Psoas muscle (tissue), 8 donors: ENCODE measurements at places on chromosomes 4 and X.
A peak's percentile ranks its signal among the peaks of the same experiment; 100 is the strongest.

GRCh38 chrX:131047180-131047579, 11.0 kb upstream of the ARHGAP36 start:
- no peak for DNase-seq

DNA sequence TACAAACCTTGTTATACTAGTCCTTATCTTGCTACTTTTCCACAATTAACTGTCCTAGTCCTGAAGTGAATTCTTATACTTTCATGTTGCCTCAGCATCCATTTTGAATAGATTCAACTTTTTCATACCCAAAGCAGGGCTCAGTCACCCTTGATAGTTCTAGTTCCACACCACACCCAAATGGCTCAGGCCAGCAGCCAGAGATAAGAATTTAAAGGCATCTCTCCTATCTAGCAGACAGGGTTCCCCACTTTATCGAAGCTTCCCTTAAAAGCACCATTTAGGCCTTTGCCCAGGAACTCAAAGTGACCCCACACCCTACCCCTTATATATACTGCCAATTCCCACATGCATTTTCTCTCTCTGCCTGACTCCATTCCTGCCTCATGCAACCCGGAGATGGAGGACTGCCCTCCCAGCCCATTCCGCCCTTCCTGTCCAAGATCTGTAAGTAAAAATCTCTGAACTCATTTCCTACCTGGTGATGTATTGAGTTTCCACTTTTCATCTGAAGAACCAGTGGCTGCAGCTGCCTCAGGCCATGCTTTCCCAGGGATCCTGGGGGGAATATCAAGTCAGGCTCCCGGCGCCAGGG, 63.7 kb upstream of the TXK start:
- no peak for DNase-seq

DNA sequence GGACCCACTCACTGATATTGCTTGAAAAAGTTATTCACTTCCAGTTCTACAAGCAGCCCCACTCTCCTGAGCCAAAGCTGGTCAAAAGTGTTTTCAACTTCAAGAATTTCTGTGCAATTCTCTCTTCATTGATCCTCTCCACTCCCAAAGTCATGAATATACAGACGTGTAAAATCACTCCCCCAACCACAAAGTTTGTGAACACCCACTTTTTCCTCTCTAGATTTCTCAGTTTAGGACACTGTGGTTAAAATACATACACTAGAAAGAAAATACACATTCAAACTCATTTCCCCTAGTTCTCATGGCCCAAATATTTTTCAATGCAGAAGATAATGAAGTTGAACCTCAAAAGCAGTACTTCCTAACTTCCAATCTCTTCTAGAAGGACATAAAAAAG, 116.3 kb downstream of the MSN start:
- no peak for DNase-seq

- no peak for DNase-seq
Observed at GRCh38 chr4:156111686-156112085, 158.0 kb upstream of the CTSO start.

DNA sequence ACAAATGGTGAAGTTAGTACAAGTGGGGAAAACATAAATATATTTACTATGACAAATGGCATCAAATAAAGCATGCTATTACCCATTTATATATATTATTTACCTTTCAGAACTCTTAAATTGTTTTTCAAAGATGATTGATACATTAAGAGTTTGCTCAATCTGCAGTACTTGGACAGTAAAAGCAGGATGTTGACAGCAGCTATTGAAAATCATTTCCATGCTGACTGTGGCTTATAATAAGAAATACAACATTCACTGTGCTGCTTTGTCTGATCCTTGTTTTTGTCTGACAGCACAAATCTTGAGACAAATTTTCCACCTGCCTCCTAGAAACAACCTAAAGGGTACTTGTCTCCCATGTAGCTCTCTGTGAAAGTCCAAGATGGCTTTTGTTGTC, 134.1 kb upstream of the FAT1 start:
- no peak for DNase-seq

DNA sequence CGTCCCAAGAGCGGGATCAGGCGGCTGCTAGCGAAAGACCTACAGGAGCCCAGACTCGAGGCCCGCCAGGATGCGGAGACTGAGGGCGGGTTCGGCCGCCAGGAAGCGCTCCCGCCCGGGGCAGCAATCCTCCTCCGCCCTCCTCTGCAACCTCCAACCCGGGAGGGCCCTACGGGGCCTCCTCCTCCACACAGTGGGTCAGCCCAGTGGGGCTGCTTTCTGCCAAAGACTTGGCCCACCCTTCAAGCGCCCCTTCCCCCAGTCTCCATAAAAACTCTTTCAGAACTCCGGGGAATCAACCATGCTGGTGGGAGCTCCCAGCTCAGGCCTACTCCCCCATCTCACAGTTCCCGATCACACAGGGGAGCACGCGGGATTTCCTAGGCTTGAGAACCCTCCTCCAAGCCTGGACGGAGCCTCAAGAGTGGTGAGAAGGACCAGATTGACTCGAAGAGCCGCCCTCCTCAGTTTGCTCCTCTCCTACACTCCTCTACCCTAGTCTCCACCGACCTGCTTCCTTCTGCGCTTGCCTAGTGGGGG, 77.5 kb downstream of the RLIM start:
- peak; percentile 57 for DNase-seq

DNA sequence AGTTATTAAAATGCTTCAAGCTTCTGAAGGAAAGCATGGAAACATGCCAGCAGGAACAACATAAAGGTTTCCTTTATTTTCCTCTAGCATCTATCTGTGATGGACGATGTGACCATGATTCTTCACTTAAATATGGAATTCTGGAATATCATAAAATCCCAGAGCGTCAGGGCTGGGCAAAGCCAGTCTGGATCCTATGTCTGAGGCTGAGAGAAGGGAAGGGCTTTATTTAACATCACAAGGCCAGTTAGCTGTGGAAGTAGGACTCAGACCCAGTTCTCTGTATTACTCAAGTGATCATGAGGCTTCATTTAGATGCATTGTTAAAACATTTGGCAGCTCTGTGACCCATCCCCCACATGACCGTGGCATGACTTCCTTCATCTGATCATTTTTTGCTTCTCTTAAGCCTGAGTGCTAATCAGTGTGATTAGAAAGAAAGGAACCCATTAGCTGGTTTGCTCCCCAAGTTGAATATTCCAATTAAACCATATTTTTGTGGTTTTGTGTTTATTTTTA, 40.9 kb upstream of the EOLA2 start:
- no peak for DNase-seq

DNA sequence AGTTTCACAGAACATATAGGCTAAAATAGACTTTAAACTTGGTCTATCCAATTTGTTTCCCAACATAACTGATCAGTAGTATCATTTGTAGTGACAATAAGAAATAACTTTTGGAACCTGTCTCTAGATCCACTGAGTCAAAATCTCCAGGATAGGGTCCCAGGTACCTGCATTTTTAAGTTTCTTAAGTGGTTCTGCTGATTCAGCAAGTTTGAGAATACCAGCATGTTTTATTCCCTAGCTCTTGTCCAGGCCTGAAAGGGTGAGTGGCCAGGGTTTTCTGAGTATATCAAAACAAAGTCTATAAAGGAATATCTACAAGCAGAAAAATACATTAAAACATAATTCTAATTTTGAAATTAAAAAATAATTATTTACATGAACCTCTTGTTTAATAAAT, 573.1 kb upstream of the POU3F4 start:
- DNase-seq, result no peak

GRCh38 chr4:78956975-78957374, 17.7 kb upstream of the PAQR3 start:
- DNase-seq, result no peak

DNA sequence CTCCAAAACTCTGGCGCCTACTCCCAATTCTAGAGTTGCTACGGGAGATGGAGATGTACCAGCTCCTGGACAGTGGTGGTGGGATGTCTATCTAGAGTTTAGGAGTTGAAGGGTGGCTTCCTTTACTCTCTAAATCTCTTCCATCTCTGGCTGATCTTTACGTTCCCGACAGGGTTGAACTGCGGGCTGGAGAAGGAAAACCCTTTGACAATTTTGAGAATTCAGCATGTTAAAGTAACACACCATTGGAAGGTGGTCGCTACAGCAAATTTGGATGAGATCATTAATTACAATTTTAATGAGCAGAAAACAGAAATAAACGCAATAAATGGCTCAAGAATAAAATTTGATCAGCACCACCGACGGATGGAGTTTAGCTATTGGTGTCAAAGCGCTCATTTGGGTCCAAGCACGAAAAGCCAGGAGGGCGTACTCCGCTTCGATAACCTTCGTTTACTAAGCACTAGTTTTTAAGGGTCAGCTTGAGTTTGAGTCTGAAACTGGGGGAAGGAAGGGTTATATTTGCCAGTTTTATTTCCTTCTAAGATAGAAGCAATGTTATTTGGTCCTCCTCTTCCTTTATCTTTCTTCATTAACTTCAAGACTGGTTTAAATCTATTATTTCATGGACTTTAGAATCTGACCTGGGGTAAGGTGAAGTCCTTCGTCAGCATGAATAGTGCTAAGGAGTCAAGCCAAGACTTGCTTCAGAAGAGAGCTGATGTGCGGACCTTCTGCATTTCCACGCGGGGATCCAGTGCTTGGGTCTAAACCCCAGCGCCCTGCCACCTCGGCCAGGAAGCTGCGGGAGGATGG, 1.5 kb upstream of the NKX6-1 start:
- no peak for DNase-seq

- DNase-seq, result peak; percentile 57
Observed at GRCh38 chr4:127783026-127783769, 1.1 kb downstream of the HSPA4L start.

- DNase-seq, result no peak
Observed at GRCh38 chrX:144896323-144896722, 351.0 kb upstream of the SPANXN1 start.

DNA sequence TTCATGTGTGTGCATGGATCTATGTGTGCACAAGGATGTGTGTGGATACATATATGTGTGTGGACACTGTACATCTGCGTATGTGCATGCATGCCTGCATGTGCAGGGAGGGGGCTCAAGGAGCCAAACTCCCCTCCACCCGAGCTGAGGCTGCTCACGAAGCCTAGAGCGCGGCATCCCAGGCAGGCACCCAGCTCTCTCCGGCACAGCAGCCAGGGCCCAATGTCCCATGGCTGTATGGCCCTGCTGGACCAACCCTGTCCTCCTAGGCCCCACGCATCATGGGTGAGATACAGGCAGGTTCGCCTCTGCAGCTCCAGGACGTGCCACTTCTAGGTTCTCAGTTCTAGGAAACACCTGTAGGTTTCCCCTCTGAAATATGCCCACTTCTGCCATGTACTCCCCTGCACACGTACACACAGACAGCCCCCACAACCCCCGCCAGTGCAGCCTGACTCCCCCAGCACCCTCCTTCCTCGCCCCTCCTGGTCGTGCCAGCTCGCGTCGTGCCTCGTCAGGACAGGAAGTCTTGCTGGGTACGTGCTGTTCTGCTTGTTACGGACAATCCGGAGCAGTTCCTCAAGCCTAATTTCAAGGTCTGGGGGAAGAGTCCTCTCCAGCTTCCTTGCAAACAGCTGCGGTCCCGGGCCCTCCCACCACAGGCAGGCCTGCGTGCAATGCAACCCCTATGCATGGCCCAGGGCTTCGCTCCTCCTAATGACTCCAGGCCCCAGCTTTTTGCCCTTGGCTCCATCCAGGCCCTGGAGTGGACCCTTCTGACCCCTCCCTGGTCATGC, 3.2 kb upstream of the ADRA2C start:
- DNase-seq, result no peak

- no peak for DNase-seq
Observed at GRCh38 chr4:122709236-122709635, 23.3 kb upstream of the BBS12 start.
